ENCODE measurements at places on chromosomes 4 and X. TPM values are rescaled to one million over a fixed set of nuclear protein-coding genes. Genes with fewer than 3 reads are reported as not detected.

DNA sequence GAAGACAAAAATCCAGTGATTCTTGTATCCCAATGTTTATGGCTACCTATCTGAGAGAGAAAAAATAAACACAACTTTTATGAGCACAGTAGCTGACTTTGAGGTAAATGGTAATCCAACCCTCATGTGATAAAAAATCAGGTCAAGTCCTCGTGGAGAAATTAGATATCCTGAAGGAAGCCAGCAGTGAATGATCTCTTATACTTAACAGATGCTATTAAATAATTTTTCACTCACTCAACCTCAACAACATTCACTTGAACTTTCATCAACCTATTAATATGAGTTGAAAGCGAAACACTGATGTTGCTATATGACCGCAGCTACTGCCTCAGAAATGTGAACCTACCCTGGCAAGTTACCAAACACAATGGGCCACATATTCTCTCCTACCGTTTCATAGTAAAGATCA is 105.4 kb downstream of the GPC3 start:
- no peaks in the 10 kb centered on the region for H3K4me1 ChIP-seq
- peaks cover 5% of the 10 kb centered on the region for H3K27me3 ChIP-seq
- H3K27ac ChIP-seq, result no peak overlapping the region
- no peak for DNase-seq

DNA sequence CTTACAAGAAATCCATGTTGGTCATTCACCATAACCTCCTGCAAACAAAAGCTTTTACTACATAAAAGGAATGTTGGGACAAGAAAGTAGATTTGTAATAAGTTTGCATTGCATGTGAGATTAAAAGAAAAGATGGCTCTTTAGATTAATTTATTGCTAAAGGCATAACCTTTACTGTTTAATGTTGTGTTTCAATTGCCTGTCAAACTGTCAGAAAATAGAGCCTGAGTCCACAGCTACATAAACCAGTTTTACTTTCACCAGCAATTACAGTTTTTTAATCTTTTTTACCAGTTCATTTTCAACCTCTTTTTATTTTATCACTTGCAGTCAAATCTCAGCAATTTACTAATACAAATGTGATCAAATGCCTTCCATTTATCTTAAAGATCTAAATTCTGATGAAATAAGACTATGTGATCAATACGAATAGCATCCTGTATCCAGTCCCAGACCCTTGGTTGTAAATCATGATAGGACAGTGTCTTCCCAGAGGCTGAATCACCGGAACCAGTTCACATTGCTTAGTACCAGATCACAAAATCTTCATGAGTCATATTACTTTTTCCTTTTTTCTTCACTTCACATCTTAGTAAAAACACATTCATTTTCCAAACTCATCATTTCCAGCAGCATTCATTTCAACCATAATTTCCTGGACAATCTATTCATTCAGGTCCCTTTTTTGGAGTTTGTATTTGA is 95.4 kb upstream of the FRG1 start:
- no peak for DNase-seq
- no peak overlapping the region for H3K27ac ChIP-seq
- no peaks in the 10 kb centered on the region for H3K4me1 ChIP-seq

DNA sequence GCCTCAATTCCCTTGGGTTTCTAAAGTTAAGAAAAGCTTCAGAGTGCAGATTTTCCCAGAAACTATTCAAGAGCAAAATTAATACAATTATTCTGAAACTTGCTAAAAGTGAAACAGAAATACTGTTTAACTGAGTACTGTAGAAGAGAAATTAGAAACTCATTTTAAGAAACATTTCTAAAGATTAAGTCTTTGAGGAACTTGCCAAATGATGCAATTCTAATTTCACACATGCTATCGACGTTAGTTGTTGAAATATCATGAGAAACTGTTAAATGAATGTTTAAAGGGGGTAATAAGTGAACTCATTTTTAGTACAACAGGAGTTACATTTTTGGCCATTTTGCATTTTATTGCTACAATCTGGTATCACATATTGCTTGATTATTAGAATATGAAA is 125.3 kb upstream of the MAOA start:
- H3K27me3 ChIP-seq, result no peaks in the 10 kb centered on the region
- H3K27ac ChIP-seq, result no peak overlapping the region
- H3K4me3 ChIP-seq, result no peak overlapping the region
- no peak for DNase-seq
- H3K36me3 ChIP-seq, result no peaks in the 10 kb centered on the region

- H3K27ac ChIP-seq, result peak overlapping the region; percentile 67
- peaks cover 15% of the 10 kb centered on the region for H3K36me3 ChIP-seq
- H3K4me3 ChIP-seq, result peak overlapping the region; percentile 84
- H3K4me1 ChIP-seq, result peaks cover 20% of the 10 kb centered on the region
- H3K27me3 ChIP-seq, result no peaks in the 10 kb centered on the region
Observed at GRCh38 chrX:14871767-14872166, 1.1 kb downstream of the FANCB start.

GRCh38 chr4:183675625-183676024 is 16.5 kb downstream of the TRAPPC11 start:
- peaks cover 26% of the 10 kb centered on the region for H3K36me3 ChIP-seq
- H3K27me3 ChIP-seq, result peaks cover under 1% of the 10 kb centered on the region
- H3K4me3 ChIP-seq, result no peak overlapping the region
- no peak overlapping the region for H3K27ac ChIP-seq

The ADH4 gene
- total RNA-seq, result not detected

- peak overlapping the region; percentile 26 for H3K4me3 ChIP-seq
- H3K27ac ChIP-seq, result no peak overlapping the region
- no peaks in the 10 kb centered on the region for H3K36me3 ChIP-seq
- H3K4me1 ChIP-seq, result peaks cover 7% of the 10 kb centered on the region
- H3K27me3 ChIP-seq, result peaks cover 30% of the 10 kb centered on the region
- no peak for DNase-seq
Observed at GRCh38 chr4:127622921-127623796, 9.6 kb upstream of the INTU start.

- H3K27me3 ChIP-seq, result no peaks in the 10 kb centered on the region
- no peak overlapping the region for H3K27ac ChIP-seq
- H3K4me3 ChIP-seq, result no peak overlapping the region
- DNase-seq, result no peak
Observed at GRCh38 chrX:153580700-153581386, 18.1 kb downstream of the CCNQ start.

DNA sequence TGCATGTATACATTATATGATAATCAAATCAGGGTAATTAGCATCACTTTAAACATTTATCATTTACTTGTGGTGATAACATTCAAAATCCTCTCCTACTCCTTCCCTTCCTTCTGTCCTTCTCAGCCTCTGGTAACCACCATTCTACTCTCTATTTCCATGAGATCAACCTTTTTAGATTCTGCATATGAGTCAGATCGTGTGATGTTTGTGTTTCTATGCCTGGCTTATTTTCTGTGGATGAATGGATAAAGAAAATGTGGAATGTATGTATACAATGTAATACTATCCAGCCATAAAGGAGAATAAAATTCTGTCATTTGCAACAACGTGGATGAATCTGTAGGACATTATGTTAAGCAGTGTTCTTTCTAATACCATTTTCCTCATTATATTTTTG is 123.9 kb downstream of the NAA11 start:
- no peaks in the 10 kb centered on the region for H3K4me1 ChIP-seq
- no peak for DNase-seq
- no peaks in the 10 kb centered on the region for H3K36me3 ChIP-seq

DNA sequence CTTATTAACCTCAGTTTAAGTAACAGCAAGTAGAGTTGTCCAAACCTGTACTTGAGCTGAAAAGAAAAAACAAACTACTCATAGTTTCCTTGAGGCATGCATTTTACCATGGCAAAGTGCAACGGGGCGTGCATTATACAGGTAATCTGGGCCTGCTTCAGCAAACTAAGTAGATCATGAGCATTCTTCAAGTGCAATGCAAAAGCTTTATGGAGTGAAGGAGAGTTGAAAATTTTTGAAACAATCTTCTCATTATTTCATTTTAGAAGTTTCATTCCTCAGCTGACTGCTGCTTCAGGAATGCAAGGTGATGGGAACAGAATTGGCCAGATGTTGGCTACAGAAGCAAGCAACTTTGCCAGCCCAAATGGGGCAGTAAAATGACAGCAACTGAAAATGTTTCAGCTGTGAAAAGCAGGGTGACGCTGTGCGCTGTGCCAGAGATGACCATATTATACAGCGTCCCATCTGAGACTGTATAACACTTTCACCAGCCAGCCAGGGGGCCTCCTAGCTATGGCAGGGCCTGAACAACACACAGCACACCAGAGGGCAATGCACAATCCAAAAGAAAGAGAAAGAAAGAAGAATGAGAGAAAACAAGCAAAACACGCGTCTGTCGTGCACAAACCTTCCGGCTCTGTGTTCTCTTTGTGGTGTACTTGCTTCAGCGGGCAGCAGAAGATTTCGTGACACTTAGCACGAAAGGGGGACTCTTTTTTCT is 145.5 kb upstream of the FGF13 start:
- H3K4me3 ChIP-seq, result no peak overlapping the region
- H3K4me1 ChIP-seq, result no peaks in the 10 kb centered on the region
- H3K36me3 ChIP-seq, result no peaks in the 10 kb centered on the region
- H3K27ac ChIP-seq, result no peak overlapping the region

DNA sequence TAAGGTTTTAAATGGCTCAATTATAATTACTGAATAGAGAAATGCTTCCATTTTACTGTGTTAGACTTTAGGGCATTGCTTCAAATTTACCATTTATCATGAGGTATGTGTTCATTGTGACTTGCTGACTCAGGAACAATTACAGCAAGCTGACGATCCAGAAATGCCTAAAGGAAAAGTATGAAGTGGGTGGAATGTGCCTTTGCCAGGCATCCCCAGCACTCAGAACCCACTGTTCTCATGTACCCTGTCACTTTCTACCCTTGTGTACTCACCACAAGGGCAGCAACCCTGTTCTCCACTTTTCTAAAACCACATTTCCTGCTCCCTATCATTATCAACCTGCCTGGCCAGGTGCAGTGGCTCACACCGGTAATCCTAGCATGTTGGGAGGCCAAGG is 41.5 kb downstream of the QRFPR start:
- no peak for DNase-seq
- no peak overlapping the region for H3K4me3 ChIP-seq
- H3K27me3 ChIP-seq, result peaks cover under 1% of the 10 kb centered on the region
- H3K27ac ChIP-seq, result no peak overlapping the region

- peaks cover 4% of the 10 kb centered on the region for H3K36me3 ChIP-seq
- H3K27ac ChIP-seq, result no peak overlapping the region
- no peak for DNase-seq
- H3K27me3 ChIP-seq, result peaks cover 4% of the 10 kb centered on the region
Observed at GRCh38 chr4:109315818-109316217, 13.4 kb upstream of the COL25A1 start.

DNA sequence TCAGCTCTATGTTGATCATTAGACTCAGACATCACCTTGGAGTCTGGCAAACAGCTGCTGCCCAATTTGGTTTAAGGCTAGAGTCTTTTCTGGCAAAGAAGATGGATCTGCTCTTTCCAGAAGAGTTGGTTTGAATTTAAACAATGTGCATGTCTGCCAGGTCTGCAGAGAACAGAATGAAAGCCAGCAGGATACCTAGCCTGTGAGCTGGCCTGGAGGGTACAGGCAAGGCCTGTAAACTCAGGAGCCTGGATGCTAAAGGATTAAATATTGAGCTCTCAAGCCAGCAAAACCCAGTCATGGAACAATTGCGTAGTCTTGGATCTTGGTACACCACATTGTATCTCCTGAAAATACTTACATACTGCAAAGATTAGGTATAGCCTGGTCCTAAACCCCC is 15.6 kb upstream of the PDLIM3 start:
- no peaks in the 10 kb centered on the region for H3K36me3 ChIP-seq
- H3K27ac ChIP-seq, result no peak overlapping the region
- H3K27me3 ChIP-seq, result peaks cover 4% of the 10 kb centered on the region
- DNase-seq, result no peak
- H3K4me3 ChIP-seq, result no peak overlapping the region

GRCh38 chrX:10821293-10821692 is 200.9 kb upstream of the MID1 start:
- no peak for DNase-seq
- H3K27ac ChIP-seq, result no peak overlapping the region
- H3K27me3 ChIP-seq, result no peaks in the 10 kb centered on the region
- H3K4me3 ChIP-seq, result no peak overlapping the region
- H3K36me3 ChIP-seq, result no peaks in the 10 kb centered on the region

The PTTG2 gene
- 0.66 TPM for total RNA-seq

- H3K36me3 ChIP-seq, result no peaks in the 10 kb centered on the region
- no peak for DNase-seq
- H3K4me3 ChIP-seq, result no peak overlapping the region
- no peaks in the 10 kb centered on the region for H3K27me3 ChIP-seq
Observed at GRCh38 chr4:8603931-8604330, 11.4 kb downstream of the CPZ start.

GRCh38 chrX:78708262-78708661 is 39.3 kb upstream of the LPAR4 start:
- H3K27me3 ChIP-seq, result no peaks in the 10 kb centered on the region
- H3K4me3 ChIP-seq, result no peak overlapping the region
- no peak for DNase-seq
- H3K36me3 ChIP-seq, result no peaks in the 10 kb centered on the region
- H3K27ac ChIP-seq, result no peak overlapping the region

The EFNB1 gene
- 8.0 TPM for total RNA-seq

The WNK3 gene
- 0.02 TPM for total RNA-seq

DNA sequence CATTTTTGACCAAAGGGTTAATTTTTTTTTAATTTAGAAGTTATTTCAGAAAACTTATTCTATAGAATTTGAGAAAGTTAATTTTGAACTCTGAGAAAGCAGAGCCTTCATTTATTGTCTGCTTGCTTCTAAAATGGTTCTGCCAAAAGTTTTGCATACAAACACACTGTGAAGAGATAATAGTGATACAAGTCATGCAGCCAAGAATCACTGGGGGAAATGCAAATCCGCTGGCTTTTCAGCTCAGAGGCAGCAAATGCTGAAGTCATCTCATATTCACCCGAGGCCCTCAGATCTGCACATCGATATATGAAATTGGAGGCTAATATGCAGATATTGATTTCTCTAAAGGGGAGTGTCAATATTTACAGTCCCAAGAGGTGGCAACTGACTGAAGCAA is 186.2 kb downstream of the KIT start:
- peaks cover 3% of the 10 kb centered on the region for H3K27me3 ChIP-seq
- no peaks in the 10 kb centered on the region for H3K4me1 ChIP-seq
- DNase-seq, result no peak
- H3K4me3 ChIP-seq, result no peak overlapping the region
- H3K27ac ChIP-seq, result no peak overlapping the region

- no peak for DNase-seq
- no peak overlapping the region for H3K27ac ChIP-seq
- H3K27me3 ChIP-seq, result no peaks in the 10 kb centered on the region
- H3K36me3 ChIP-seq, result peaks cover 27% of the 10 kb centered on the region
Observed at GRCh38 chr4:26379837-26380236, 59.0 kb downstream of the RBPJ start.
